ENCODE measurements at places on chromosomes 1 and 21. TPM values are rescaled to one million over a fixed set of nuclear protein-coding genes. Genes with fewer than 3 reads are reported as not detected.

The RALGPS2 gene
- 13.0 TPM for total RNA-seq

The TDRD10 gene
- total RNA-seq: not detected

The PTPN14 gene
- 48.2 TPM for total RNA-seq

The TBX19 gene
- total RNA-seq: 0.32 TPM

The PTPRC gene
- not detected for total RNA-seq

The SEC16B gene
- total RNA-seq: 0.35 TPM

The SAMD13 gene
- 0.46 TPM for total RNA-seq

The OR2T33 gene
- not detected for total RNA-seq

The GPR157 gene
- total RNA-seq: 4.9 TPM

The PTGS2 gene
- total RNA-seq: 40.7 TPM

The ZNF648 gene
- total RNA-seq: not detected

The NUP210L gene
- not detected for total RNA-seq

The RHD gene
- not detected for total RNA-seq

The FNDC5 gene
- not detected for total RNA-seq

The S100A1 gene
- not detected for total RNA-seq

The GREM2 gene
- not detected for total RNA-seq

The SPRR1B gene
- total RNA-seq: 36.3 TPM

The MXRA8 gene
- total RNA-seq: 0.32 TPM

The CHODL gene
- total RNA-seq: 0.67 TPM

The RNF2 gene
- total RNA-seq: 17.8 TPM

The CALML6 gene
- total RNA-seq: 0.10 TPM

The NPHS2 gene
- total RNA-seq: not detected

The NPR1 gene
- total RNA-seq: not detected

The TOMM20 gene
- 90.6 TPM for total RNA-seq

The LIN28A gene
- not detected for total RNA-seq

The RAB3B gene
- total RNA-seq: 17.9 TPM

The FNBP1L gene
- 18.0 TPM for total RNA-seq

The LCE4A gene
- not detected for total RNA-seq

The CD1B gene
- not detected for total RNA-seq

The OR14K1 gene
- not detected for total RNA-seq
